ENCODE measurements at places on chromosomes 6 and 20.

- DNase-seq, result no peak
These were observed 35.5 kb downstream of the ISM1 start for GRCh38 chr20:13256606-13257005.

- DNase-seq, result no peak
These were observed 21.2 kb upstream of the SNRPB2 start for GRCh38 chr20:16708602-16709001.

- no peak for DNase-seq
These were observed 102.0 kb downstream of the MAP3K7 start for GRCh38 chr6:90484903-90485302.

- no peak for DNase-seq
These were observed 12.8 kb downstream of the STK4 start for GRCh38 chr20:44979090-44979621.

GRCh38 chr6:150490586-150490985 lies 109.1 kb upstream of the PLEKHG1 start:
- no peak for DNase-seq

GRCh38 chr6:71294121-71294523 lies 5.5 kb downstream of the OGFRL1 start:
- DNase-seq, result peak; percentile 50

- DNase-seq, result peak; percentile 73
These were observed 40.3 kb upstream of the OGFRL1 start for GRCh38 chr6:71248306-71248765.

GRCh38 chr6:118774581-118774980 lies 119.4 kb upstream of the ASF1A start:
- peak; percentile 18 for DNase-seq

DNA sequence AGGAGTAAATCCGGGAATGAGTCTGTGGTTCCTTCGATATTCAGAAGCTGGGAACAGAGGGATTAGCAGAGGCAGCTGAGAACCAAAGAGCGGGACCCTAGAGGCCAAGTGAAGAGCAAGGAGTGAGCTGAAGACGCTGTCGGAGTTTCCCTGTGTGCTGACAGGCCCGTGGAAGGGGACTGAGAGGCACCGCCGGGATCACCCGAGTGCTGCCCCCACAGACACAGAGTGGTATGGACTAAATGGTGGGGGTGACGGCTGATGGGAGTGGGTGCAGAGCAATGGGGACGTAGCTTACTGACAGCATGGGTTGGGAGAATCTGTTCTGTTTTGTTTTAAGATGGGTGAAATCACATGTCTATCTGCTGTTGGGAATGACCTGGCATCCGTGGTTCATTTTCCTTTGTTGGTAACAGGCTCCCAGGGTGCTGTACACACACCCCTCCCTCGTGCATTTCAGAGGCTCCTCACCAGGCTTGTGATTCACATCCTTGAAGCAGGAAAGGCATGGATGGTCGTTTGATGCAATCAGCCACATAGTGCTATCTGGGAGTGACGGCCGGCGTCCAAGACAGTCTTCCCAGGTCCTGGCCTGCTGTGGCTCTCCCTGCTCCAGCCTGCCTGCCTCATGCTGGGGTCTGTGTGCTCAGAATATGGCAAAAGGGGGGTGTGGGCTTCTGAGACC lies 97.4 kb downstream of the THBS2 start:
- DNase-seq, result peak; percentile 69

- DNase-seq, result no peak
These were observed 12.0 kb downstream of the SPINT3 start for GRCh38 chr20:45503403-45503802.

- DNase-seq, result peak; percentile 89
These were observed 49.1 kb upstream of the TPD52L1 start for GRCh38 chr6:125104425-125104824.

DNA sequence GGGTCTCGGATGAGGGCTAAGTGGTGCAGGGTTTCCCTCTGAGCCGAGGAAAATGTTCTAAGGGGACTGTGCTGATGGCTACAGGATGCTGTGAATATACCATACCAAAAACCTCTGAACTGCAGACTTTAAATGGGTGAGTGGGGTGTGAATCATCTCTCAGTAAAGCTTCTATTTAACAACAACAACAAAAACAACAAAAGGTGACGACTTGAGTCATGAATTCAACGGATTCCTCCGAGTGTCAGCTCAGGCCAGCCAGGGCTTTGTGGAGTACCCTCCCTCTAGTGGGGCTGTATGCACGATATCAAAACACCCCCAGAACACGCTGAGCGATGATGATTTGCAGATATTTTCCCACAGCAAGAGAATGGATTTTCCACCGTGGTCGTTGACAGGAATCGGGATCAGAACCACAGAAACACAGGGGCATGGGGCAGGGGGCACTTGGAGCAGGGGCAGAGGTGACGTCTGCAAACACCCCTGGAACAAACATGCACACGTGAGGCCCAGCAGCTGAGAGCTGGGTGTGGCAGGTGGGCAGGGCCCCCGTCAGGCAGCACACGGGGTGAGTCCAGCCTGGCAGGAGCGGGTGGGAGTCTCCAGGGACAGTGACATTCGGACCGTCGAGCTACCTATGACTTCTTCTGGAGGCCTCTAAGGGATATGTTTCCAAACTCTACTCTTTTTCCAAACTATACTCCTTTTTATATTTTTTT lies 38.6 kb downstream of the SLC2A4RG start:
- no peak for DNase-seq

DNA sequence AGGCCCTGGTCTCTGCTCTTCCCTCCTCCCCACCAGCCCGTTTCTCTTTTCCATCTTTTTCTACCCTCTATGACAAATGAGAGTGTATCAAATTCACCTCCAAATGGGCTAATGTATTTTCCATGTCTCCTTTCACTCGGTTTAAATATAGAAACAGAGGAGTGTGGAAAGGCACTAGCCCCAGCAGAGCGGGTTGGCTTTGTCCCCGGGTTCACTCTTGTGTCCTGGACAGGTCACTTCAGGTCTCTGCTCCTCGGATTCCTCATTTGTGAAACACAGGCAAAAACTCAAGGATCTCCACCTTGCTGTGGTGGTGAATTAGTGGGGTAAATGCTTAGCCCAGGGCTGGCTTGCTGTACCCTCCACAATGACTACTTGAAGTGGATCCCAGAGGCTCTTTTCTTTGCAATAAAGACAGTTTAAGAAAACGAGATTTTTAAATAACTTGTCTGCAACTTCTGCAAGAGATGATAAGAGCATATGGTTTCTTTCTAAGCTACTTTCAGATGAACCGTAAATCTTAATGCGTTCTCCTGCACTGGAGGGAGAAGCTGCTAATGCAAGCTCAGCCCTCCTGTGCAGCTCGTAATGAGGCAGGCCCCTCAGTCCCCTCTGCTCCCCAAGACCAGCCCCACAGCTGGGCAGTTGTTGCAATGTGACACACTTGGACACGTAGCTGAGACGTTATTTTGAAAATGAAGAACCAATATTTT lies 292.9 kb downstream of the THBS2 start:
- DNase-seq, result no peak

All from fibroblast of skin of scalp (primary cell).